Fibroblast of the aortic adventitia (primary cell): ENCODE measurements at places on chromosomes 7 and 10.

- no peak for DNase-seq
These were observed 587.0 kb downstream of the SDK1 start for GRCh38 chr7:3888096-3888495.

DNA sequence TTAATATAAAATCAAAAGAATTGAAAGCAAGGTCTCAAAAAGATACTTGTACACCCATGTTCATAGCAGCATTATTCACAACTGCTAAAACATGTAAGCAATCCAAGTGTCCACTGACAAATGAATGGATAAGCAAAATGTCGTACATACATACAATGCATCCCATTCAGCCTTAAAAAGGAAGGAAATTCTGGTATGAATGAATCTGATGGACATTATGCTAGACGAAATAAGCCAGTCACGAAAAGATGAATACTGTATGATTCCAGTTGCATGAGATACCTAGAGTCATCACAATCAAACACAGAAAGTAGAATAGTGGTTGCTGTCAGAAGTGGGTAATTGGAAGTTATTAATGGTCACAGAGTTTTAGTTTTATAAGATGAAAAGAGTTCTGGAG is 9.5 kb upstream of the TAC1 start:
- DNase-seq: no peak

GRCh38 chr7:129017933-129018538 is 36.9 kb downstream of the TNPO3 start:
- no peak for DNase-seq

GRCh38 chr7:127665922-127666321 is 13.9 kb downstream of the SND1 start:
- DNase-seq: no peak

- no peak for DNase-seq
These were observed 369.9 kb downstream of the WDR11 start for GRCh38 chr10:121221072-121221471.

DNA sequence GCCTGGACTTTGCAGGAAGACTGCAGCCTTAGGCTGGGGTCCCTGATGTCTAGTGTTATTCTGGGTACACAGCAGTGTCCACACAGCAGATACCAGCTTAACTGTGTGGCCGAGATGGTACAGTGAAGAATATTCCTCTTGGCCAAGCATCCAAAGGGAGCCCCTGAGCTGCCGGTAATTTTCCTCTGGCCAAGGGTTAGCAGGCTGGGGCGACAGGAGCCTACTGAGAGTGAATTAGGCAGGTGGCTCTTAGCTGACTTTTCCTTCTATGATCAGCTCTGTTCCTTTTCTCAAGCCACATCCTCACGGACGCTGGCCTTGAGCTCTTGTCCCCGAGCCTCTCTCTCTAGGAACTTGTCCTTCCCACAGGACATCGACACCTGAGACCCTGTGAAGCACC is 29.8 kb downstream of the PRKAG2 start:
- DNase-seq: no peak

DNA sequence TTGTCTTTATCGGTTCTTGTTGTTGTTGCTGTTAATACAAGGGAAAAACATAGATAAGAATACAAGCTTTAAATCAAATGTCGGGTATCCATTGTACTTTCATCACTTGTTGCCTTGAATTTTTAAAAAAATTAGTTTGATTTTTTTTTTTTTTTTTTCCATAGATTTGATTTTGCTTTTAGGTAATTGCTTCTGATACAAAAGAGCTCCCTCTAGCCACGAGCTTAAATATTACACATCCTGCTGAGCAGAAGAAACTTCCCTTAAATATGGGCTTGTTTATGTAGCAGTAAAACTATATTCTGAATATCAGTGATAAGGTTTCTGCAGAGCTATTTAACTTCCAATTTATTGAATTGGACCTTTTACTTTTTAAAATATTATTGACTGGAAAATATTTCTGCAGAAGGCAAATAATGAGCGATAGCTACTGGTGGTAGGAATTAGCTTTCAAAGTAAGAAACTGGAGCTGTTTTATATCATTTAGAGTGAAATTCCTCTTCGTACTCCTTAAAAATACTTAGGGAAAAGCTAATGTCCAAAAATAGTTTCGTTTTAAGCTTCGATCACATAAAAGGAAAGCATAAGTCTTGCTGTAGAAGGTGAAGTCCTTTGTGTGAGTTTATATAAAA is 216.9 kb downstream of the POLR1F start:
- DNase-seq: peak; percentile 78

DNA sequence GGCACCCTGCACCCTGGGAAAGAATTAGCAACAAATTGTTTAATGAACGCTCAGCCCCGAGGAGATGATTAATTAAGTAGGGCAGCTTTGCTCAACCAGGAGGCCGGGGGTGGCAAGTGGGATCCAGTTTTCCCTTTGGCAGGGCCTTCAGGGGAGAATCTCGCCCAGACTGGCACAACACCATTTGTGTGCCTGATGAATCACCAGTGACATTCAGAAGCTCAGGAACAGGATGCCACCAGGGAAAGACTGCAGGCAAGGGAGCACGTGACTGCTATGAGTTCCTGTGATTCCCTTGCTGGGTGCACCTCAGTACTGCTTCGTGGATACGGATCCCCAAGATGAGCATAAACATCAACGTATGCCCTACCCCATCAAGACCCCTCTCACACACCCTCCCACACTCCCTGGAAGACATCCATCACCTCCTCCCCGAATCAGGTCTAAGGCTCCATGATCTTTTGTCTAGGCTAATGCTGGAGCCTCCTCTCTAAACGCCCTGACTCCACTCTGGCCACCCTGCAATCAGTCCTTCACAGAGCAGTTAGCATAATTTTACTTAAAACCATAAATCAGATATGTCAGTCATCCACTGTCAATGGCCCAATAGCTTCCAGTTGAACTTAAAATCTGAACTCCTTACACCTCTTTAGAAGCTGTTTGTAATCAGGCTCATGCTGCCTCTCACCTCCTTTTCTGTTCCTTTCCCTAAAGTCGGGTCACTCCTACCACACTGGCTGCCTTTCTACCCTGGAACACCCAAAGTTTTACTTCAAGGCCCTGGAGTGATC is 109.2 kb upstream of the AGK start:
- no peak for DNase-seq
